Stimulated activated CD4-positive, alpha-beta T cell treated with anti-CD3 and anti-CD28 coated beads, TNF-alpha, amount 100 ng/mL, for 1 hour (primary cell): ENCODE measurements at places on chromosomes 13 and 19.

DNA sequence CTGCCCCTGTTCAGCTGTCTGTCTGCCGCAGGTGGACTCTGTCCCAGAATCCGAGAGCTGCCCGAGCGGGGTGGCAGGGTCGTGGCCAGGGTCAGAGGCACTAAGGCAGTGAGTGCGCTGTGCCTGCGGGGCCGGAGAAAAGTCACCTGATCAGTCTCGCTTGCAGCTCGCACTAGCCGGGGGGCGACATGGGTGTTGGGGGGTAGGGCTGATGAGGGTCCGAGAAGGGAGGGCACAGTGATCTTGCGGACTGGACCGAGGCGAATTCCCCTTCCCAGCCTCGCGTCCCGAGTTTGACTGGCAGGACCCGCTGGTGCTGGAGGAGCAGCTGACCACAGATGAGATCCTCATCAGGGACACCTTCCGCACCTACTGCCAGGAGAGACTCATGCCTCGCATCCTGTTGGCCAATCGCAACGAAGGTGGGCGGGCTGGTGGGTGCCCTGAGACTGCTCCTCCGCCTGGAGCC lies 627 bp downstream of the GCDH start:
- no peak for DNase-seq

GRCh38 chr19:11324079-11324661 lies 15.3 kb downstream of the RAB3D start:
- DNase-seq, result no peak

- DNase-seq, result no peak
Measured at GRCh38 chr19:42088471-42089190, 12.7 kb downstream of the ZNF574 start.

DNA sequence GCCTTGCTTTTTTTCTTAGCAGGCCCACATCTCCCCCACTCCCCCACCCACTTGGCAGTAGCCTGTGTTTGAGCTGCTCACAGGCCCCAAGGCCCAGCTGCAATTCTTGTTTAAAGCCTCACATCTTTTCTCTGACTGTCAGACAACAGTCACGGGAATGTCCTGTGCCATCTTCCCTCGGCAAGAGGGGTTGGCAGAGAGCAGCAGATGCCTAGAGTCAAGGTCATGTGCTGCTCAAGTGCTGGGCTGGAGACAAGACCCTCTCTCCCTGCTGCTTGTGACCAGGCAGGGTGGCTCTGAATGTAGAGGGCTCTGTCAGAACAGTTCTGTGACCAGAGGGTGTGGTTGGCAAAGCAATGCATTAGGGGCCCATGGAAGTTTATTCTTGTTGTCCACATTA lies 47.4 kb downstream of the BBC3 start:
- DNase-seq, result no peak

DNA sequence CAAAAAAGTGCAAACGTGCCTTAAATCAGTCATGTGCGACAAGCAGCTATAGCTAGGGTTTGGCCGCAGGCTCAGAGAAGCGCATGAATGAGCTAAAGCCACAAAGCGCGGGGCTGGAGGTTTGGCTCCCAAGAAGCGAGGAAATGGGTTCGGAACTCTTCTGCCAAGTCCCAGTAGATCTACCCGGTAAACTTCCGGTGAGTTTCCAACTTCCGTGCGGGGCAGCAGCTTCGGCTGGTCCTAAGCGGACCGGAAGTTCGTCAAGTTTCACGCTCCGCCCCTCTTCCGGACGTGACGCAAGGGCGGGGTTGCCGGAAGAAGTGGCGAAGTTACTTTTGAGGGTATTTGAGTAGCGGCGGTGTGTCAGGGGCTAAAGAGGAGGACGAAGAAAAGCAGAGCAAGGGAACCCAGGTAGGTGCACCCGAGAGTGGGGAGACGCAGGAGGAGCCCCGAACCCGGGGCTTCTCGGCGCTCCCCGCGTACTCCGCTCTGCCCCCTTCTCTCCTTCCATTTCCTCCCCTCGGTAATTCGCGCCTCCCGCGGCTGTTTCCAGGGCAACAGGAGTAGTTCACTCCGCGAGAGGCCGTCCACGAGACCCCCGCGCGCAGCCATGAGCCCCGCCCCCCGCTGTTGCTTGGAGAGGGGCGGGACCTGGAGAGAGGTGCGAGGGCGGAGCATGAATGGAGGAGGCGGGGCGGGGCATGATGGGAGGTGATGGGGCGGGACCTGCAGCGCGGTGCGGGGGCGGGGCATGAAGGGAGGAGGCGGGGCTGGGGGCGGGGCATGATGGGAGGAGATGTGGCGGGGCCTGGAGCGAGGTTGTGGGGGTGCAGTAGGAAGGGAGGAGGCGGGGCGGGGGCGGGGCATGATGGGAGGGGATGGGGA lies at the start of gene NR1H2:
Gene NR1H2 (plus strand): TSS at position 292 of the 885 bp plus-strand sequence. CDS start 1,149 bp downstream, outside the sequence.
- peak; percentile 89 for DNase-seq

- no peak for DNase-seq
Measured at GRCh38 chr19:18894254-18895037, 1.5 kb downstream of the CERS1 start.

- no peak for DNase-seq
Measured at GRCh38 chr19:50547385-50548190, 20.6 kb downstream of the LRRC4B start.

DNA sequence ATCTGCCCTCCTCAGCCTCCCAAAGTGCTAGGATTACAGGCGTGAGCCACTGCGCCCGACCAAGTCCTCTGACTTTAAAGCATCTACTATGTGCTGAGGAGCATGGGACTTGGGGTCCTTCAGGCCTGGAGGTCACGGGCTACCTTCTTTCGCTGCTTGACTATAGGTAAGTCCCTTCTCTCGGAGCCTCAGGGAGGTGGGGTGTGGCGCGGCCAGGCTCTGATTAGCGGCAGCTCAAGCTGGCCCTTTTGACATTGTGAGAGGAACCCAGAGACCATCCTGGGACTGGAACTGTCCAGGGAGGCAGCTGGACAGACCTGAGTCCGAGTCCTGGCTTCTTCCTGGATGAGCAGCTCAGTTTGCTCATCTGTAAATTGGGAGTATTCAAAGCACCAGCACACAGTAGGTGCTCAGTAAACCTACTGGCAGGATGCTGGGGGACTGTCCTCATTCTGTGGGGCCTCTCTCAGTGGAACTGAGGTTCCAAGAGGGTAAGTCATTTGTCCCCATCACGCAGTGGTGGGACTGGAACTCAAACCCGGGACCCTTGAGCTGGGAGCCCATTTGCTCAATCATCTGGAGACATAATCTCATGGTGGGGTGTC lies 780 bp downstream of the FCER2 start:
- DNase-seq, result no peak

DNA sequence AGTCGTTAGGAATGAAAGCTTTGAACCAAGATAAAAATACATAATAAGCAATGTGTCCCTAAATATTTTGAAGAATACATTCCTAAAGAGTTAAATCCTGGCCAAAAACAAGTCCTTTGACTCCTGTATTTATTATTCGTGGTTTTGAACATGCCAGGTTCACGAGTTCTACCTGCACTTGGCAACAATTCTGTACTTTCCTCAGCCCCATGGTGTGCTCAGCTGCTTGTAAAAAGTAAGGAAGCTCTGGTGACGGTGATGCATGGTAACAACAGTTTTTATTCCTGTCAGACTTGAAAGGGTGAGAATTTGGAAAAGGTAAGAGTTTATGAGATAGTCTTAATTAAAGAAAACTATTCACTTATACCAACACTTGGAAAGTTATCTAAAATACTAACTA lies 95.0 kb upstream of the KLF12 start:
- DNase-seq, result no peak

- no peak for DNase-seq
Measured at GRCh38 chr13:25581351-25581750, 209.6 kb downstream of the ATP8A2 start.
